Stimulated activated CD8-positive, alpha-beta memory T cell treated with anti-CD3 and anti-CD28 coated beads, Interleukin-2, amount 100 ng/mL, for 1 hour (primary cell): ENCODE measurements at places on chromosomes 7 and 10.

GRCh38 chr7:47460251-47460989, 121.5 kb downstream of the TNS3 start:
- no peak for DNase-seq

- no peak for DNase-seq
Measured at GRCh38 chr7:4833691-4834600, 27.9 kb downstream of the PAPOLB start.

- DNase-seq, result no peak
Measured at GRCh38 chr10:3749011-3749410, 36.0 kb downstream of the KLF6 start.

DNA sequence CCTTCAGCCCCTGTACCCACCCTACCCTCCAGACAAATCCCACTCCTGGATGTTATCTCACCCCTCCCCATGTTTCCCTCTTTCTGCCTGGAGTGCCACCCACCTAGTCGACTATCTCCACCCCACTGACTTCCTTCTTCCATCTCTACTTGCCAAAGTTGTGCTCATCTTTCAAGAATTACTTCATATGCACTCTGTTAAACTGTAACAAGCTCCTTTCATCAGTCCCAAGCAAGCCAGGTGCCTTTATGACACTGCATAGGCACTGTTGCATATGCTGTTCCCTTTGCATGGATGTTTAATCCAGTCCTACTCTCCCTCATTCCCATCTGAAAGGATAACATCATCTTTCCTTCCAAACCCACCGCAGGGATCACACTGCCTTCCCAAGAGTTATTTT, 8.9 kb upstream of the CDK1 start:
- no peak for DNase-seq

GRCh38 chr7:153383781-153384180, 624.2 kb downstream of the ACTR3B start:
- no peak for DNase-seq

GRCh38 chr10:128219295-128219694, 93.1 kb upstream of the MKI67 start:
- no peak for DNase-seq
